ENCODE measurements at places on chromosomes 3 and 15. TPM values are rescaled to one million over a fixed set of nuclear protein-coding genes. Genes with fewer than 3 reads are reported as not detected.

Gene FANCD2OS
- not detected for total RNA-seq

Gene ZBTB47
- total RNA-seq, result 1.1 TPM

Gene KCNH8
- 0.03 TPM for total RNA-seq

Gene POTEB3
- not detected for total RNA-seq

Gene STAC
- total RNA-seq, result not detected

DNA sequence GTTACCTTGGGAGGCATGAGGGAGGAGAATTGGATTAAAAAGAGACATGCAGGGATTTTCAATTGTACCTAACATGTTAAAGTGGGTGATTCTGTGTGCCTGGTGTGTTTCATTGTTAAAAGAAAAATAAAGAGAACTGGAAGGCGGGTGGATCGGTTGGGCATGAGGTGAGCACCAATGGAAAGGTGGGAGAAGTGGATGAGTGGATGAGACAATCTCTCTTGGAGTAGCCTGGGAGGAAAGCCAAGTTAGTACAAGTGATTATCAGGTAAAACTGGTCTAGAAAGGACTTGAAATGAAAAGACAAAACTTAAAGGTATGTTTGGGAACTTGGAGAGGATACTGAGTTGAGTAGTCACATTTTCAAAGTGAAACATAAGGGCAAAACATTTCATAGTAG, 12.1 kb downstream of the VEPH1 start:
- no peak for DNase-seq

DNA sequence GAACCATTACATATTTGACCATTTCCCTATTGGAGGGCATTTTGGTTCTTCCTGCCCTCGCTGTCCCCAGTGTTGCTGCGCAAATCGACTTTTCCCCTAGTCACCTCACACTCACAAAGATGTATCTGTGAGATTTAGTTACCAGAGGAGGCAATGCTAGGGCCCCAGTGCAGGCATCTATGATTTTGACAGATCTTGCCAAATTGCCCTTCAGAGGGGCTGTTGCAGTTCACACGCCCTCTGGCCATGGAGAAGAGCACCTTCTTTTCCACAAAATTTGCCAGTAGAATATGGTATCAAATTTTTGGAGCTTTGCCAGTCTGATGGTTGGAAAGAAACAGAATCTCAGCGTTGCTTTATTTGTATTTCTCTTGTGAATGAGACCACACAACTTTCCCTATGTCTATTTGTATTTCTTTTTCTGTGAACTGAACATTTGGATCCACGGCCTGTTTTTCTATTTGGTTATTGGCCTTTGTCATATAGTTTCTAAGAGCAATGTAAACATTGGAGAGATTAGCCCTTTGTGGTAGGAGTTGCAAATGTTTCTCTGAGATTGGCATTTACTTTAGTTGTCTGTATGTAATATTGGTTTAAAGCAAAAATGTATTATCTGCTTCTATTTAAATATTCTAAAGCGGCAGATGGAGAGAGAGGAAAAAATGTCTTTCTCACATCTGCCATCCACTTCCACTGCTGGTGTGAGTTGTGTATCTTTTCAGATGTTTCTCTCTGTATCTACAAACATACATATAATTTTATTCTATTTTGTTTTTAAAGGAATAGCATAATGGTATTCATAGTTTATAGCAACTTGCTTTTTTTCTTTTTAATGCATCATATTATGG, 66.1 kb downstream of the DNASE1L3 start:
- no peak for DNase-seq

DNA sequence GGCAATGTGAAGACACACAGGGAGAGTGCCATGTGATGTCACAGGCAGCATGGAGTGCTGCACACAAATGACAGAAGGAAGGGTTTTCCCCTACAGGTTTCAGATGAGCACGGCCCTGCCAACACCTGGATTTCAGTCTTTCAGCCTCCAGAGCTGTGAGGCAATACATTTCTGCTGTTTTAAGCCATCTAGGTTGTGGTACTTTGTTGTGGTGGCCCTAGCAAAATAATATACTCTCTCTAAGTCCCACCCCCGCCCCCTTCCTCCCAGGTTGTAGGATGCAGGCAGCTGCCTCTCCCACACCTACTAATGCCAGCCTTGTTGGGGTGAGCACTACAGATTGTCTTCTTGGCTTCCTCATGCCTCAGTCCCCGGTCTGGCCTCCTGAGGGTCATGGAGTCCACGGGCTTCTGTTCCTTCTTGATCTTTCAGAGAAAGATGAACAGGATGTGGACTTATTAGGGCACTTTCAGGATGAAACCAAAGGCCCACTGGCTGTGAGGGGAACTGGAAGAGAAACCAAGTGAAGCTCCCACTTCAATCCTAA, 180.0 kb downstream of the CD47 start:
- no peak for DNase-seq

DNA sequence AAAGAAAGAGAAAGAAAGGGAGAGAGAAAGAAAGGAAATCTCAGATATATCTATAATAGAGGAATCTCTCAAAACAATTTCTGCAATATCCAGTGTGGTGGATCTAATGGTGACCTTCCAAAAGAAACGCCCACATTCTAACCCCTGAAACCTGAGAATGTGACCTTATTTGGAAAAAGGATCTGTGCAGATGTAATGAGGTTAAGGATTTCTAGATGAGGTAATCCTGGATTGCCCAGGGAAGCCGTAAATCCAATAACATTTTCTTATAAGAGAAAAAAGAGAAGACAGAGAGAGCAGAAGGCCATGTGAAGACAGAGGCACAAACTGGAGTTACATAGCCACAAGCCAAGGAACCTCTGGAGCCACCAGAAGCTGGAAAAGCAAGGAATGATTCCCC, 307.6 kb downstream of the ZBTB20 start:
- no peak for DNase-seq

GRCh38 chr15:80491163-80491847, 87.1 kb downstream of the ARNT2 start:
- DNase-seq, result no peak

DNA sequence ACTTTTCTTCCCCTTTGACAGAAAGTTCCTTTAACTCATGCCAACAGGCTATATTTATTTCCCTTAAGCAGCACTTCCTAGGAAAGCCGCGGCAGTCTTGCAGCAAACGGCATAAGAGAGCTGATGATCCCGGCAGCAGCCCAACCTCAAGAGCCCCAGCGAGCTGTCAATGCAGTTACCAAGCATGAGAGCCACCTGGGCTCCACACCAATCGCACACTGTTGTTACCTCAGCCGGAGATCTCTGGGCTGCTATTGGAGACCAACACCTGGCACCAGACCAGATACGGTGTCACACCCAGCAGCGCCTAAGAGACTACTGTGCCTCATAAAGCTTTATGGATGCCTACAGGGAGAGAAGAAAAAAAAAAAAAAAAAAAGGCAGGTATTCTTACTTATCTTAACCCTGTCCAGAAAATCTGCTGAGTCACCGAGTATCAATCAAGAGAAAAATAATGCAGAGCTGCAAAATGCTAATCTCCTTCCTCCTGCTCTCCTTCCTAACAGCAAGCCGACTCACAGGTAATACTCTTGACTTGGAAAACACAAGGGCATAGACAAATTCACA, 11.7 kb downstream of the ABCC5 start:
- DNase-seq, result peak; percentile 98

DNA sequence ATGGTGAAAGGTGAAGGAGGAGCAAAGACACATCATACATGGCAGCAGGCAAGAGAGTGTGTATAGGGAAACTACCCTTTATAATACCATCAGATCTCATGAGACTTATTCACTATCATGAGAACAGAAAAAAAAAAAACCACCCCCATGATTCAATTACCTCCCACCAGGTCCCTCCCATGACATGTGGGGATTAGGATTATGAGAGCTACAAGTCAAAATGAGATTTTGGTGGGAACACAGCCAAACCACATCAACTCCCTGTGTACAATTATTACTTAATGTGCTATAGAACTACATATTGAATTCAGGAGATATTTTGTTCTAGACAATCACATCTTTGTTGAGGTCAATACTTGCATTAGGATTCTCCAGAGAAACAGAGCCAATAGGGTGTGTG, 313.4 kb downstream of the CNTN6 start:
- DNase-seq, result no peak

GRCh38 chr15:53511175-53511574, 248.3 kb downstream of the WDR72 start:
- no peak for DNase-seq

GRCh38 chr3:192516820-192517219, 210.5 kb downstream of the FGF12 start:
- no peak for DNase-seq

- no peak for DNase-seq
Observed at GRCh38 chr3:50162034-50162883, 7.1 kb downstream of the SEMA3F start.

- DNase-seq, result no peak
Observed at GRCh38 chr3:157275832-157276231, 115.9 kb upstream of the CCNL1 start.

- DNase-seq, result no peak
Observed at GRCh38 chr3:168647582-168647981, 551.9 kb upstream of the GOLIM4 start.

GRCh38 chr15:74417225-74417624, 16.5 kb downstream of the SEMA7A start:
- no peak for DNase-seq

DNA sequence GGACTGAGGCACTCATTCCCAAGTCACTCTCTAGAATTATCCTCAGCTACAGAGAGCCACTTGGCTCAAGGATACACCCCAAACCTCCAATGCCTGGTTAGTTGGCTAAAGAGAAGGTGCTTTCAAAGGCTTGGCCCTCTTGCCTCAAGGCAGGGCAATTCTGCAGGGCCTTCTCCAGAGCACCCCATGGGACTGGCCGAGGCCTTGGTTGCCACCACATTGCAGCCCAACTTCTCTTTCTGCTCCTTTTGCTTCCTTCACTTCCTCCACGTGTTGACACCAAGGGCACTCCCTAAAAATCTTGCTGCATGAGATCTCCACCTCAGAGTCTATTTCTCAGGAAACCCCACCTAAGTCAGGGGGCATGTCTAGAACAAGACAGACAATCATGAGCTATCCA, 36.7 kb downstream of the MEGF11 start:
- DNase-seq, result no peak
